Stimulated activated CD4-positive, alpha-beta T cell treated with anti-CD3 and anti-CD28 coated beads, Interleukin-1b, Interleukin-23, amount 100 ng/mL, for 1 hour (primary cell): ENCODE measurements at places on chromosomes 4 and X.

- no peak for DNase-seq
Measured at GRCh38 chrX:154452823-154453222, 5.3 kb upstream of the PLXNA3 start.

DNA sequence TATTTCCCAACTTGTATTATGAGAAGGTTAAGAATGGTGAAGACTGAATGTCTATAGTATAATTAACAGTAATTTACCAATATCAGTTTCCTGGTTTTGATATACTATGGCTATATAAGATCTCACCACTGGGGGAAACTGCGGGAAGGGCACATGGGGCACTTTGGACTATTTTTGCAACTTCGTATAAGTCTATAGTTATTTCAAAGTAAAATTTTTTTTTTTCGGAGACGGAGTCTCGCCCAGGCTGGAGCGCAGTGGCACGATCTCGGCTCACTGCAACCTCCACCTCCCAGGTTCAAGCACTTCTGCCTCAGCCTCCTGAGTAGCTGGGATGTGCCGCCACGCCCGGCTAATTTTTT is 46.1 kb downstream of the CXorf58 start:
- DNase-seq = no peak

DNA sequence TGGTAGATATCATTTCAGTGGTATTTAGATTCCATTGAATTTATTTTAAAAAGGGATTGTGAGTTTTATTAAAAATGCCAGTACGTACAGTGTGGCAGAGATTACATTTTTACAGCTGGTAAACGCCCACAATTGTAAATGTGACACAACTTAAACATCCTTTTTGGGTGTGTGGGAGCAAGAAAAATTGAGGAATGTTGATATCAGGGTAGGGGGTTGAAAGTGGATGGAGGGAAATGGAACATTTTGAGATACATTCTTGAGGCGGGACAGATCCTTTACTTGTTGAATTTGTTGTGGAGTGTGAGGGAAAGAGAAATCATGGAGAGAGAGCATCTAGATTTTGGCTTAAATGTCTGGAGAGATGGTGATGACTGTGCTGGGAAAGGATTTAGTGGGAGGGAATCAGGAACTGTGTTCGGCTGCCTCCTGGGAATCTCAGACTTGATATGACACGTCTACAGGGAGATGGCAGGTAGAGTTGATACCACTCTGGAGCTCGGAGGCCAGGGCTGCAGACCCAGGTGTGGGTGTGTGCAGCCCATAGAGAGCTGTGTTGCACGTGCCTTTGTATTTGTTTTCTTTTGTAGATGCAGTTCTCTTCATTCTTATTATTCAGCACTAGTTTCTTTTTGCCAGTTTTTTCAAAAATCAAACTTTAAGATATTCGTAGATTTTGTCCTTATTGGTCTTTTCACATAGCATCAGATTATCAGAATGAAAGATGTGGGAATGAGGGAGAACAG is 10.8 kb downstream of the TMEM131L start:
- DNase-seq = no peak

GRCh38 chr4:96375367-96375766 is 535.5 kb downstream of the PDHA2 start:
- DNase-seq = no peak

DNA sequence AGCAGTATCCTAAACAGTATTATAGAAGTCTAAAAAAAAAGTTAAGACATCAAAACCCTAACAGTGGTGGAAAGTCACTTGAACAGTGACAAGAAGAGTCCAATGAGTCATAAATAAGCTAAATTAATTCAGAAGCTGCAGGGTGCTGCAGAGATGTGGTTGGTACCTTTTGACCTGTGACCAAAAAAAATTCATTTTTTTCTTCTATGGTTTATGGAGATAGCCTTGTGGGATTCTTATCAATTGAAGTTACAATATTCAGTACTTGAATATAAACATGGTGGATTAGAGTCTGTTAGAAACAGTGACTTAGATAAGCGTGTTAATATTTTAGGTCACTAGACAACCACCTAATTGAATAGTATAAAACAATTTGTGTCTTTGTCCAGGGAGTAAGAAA is 35.4 kb downstream of the CCSER1 start:
- DNase-seq = no peak

DNA sequence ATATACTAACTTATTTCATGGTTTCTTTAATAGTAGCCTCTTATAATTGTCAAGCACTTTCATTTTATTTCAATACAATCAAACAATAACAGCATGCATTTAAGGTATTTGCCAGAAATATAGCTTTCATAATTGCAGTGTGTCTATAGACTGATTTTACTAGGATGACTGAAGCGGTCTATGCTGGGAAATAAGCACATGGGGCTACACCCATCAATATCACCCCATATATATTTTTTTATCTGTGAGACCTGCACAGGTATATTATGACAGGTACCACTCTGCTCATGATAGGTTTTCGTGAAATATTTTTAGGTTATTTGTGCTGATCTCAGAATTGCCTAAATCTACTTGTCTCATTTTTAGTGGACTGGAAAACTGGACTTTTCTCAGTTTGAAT is 229.1 kb upstream of the PITX2 start:
- DNase-seq = no peak

GRCh38 chrX:48956728-48957414 is 536 bp downstream of the OTUD5 start:
- DNase-seq = no peak

DNA sequence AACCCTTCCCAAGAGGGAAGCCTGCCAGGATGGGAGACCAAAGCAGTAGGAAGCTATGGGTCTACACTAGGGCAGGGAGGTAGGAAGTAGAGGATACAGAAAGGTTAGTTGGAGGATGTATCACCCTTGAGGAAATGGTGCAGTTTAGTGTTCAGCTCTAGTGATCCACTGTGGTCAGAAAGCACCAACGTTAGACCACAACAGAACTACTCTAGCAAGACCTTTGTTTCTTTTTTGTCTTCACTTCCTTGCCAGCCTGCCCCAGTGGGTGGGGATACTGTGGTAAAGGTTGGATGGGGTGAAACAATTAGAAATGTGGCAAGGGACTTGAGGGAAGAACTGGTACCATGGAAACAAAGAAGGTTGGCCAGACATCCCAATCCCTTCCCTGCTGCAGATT is 83.3 kb downstream of the DDIT4L start:
- no peak for DNase-seq

DNA sequence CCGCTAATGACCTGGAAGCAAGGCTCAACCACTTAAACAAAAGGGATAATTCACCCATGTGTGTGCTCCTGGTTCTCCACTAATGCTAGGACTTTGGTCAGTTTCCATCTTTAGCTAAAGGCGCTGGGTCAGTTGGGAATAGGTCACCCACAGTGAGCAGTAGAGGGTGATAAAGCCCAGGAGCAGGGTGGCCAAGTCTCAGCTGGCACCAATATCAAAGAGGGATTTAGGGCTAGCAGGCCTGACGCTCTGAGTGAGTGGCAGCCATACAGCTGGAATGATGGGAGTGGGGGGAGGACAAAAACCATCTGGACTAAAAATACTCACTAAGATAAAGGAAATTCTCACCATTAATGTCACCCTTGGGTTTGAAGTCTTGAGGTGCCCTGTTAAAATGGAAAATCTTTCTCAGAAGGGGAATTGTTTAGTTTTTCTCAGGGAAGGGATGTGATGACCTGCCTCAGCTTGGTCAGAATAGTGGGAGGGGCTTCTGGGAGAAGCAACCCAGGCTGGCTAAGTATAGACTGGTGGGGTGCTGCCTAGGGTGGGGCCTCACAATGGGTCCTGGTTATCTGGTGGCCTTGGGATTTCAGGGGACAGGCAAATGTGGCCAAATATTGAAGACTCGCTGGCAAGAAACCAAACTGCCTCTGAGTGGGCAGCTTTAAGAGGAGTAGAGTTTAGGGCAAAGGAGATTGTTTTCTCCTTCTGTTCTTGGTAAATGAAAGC is 47.1 kb downstream of the TSC22D3 start:
- DNase-seq = no peak

DNA sequence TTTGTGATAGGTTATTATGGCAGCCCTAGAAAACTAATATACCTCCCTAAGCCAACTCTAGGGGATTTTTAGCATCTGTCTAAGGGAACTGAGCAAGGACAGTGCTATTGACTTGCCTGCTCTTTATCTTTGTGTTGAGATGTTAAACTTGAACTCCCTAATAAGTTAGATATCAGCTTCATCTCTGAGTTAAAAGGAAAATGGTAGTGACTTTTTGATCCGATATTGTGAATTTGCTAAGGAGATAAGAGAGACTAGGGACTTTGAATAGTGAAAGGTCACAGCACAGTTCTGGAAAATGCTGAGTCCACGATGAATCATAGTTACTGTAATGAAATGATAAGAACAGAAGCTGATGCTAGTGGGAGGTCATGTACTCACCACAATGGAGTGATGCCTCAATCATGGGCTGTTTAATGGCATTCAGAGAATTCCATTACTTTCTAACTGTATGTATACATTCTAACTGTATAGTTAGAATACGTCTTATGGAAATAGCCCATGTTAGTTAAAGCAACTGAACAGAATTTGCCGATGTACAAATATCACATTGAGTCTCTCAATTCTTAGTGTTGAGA is 147.2 kb downstream of the GLRA3 start:
- no peak for DNase-seq

DNA sequence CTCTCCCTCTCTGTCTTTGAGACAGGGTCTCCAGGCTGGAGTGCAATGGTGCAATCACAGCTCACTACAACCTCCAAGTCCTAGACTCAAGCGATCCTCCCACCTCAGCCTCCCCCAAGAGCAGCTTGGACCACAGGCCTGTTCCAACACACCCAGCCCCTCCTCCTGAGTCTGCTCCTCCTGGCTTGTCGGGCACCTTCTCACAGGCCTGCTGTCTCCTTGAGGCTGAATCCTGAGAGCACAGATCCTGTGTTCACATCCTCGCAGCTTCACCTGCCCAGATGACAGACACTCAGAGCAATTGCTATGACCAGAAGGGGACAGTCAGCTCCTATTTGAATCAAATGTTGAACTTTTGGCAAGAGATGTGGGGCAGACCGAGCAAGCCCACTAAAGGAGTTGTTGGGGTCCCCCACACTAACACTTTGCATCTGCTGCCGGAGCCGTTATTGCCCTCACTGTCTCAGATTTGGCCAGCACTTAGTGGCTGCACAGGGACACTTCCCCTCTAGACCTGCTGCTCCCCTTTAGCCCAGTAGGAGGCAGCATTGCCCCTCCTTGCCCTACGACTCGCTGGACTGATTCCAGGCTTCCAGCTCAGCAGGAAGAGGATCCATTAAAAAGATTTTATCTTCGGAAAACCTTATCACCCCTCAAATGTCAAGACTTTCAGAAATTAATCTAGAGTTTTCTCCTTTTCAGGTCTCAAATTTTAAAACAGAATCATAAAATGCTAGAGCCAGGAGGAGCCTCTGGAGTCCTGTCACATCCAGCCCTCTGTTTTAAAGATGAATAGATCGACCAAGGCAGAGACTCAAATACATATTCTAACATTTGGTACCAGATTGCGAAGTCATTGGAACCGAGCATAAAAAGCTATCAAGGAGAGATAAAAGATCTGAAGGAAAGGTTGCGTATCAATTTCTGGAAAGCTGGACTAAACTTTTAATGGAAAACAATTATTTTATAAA is 113.7 kb downstream of the USP46 start:
- peak; percentile 16 for DNase-seq

DNA sequence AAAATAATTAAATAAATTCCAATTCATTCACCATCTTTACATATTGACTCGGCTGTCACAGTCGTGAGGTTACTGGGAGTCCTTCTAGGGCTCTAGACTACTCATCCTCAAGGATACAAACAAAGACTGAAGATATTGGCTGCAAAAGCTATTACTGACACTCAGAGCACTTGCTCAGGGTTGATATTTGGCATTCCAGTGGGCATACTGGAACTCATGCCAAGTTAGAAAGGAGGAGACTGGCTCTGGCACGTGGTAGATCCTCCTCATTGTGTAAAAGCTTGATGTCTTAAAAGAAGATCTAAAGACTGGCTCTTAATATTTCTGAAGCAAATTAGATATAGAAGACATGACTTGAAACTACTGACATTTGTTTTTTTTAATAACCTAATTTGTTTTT is 172.7 kb downstream of the GPM6A start:
- DNase-seq = no peak

DNA sequence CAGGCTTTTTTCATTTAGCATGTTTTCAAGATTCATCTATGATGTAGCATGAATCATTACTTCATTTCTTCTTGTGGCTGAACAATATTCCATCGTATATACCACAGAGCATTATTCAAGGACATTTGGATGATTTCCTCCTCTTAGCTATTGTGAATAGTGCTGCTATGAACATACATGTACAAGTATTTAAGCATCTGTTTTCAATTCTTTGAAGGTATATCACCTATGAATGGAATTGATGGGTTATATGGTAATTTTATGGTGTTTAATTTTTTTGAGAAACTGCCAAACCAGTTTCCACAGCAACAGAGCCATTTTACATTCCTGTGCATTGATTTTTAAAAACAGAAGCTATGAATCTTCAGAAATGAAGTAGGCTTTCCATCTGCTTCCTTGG is 36.1 kb upstream of the WDR19 start:
- no peak for DNase-seq
